T47D (cell line): ENCODE measurements at places on chromosomes 13 and 19.

DNA sequence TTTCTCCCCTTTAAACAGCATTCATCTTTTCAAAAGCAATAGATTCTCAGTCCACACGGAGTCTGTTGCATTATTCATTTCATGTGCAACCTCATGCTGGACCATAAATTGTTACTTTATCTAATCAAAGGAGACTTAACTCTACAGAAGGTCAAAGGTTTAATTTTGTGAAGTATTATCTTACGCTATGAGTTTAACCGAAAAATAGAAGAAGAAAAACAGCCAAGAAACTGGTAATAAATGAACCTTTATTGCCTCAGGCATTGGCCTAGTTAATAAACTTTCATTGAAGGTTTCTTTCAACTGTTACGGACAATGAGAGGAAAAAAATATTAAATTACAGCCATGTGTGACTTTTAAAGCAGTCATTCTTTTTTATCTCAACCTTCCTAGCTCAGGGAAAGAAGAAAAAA is 223.6 kb downstream of the DACH1 start:
- no peak for DNase-seq

DNA sequence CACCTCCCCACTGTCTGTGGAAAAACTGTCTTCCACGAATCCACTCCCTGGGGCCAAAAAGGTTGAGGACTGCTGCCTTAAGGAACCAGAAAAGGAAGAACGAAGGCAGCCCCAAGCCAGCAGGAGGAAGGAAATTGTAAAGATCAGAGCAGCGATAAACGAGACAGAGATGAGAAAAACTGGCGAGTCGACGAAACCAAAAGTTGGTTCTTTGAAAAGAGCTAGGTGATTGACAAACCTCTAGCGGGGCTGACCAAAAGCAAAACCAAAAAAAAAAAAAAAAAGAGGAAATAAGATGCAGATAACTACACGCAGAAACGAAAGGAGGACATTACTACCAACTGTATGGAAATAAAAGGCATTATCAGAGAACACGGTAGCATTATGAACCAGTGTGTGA is 76.9 kb downstream of the GADD45B start:
- DNase-seq, result no peak

DNA sequence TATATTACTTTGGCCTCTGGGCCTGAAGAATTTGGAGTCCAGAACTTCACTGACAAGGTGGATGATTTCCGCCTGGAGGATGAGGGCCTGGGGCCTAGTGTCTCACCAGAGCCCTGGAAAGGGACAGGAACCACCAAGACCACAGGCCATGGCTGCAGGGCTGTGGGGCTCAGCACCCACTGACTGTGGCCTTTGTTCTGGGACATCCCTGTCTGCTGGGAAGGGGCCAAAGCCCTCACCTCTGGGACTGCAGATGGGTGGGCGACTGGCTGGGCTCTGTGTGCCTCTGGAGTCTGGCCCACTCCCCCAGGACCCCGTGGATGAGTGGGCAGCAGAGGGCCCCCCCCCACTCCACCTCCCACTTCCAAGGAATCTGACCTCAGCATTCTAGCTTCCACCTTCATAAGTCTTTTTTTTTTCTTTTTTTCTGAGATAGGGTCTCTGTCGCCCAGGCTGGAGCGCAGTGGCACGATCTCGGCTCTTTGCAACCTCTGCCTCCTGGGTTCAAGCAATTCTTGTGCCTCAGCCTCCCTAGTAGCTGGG is 20.3 kb downstream of the CHST8 start:
- DNase-seq, result no peak

- peak; percentile 84 for DNase-seq
These were observed 5.2 kb upstream of the GRAMD1A start for GRCh38 chr19:34994643-34995541.

DNA sequence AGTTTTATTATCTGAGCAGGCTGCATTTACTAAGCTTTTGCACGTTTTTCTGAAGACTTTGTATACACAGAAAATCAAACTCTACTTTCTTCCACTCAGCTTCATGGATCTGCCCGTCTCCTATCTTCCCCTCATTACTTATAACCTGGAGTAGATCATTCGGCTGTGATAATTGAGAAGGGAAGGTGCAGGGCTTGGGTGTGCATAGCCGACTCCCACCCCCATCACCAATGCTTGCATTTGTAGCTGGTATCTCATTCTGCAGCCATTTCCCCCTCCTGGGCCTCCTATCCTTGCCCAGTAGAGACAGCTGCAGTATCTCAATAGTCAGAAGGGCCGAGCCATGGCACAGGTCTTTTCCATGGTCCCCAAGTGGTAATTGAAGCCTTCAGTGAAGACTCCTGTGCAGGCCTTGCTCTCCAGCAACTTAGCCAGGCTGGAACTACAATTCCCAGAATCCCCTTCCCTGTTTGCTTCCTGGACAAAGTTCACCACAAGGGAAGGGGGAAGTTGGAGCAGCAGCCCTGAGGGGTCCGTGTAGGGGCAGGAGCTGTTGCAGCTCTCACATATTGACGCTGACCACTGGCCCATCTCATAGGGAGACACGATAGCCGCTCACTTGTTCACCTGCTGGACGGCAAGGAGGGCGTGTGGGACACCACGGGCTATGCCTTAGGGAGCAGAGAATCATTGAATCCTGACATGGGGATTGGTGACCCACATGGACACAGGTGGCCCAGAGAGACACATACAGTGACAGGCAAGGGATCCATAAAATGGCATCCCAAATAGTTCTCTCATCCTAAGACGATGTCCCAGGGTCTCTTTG is 2.1 kb upstream of the SIGLEC8 start:
- no peak for DNase-seq

- no peak for DNase-seq
These were observed 15.1 kb downstream of the BRCA2 start for GRCh38 chr13:32330441-32330840.

GRCh38 chr13:23159205-23159759 is 21.5 kb upstream of the SGCG start:
- peak; percentile 34 for DNase-seq

GRCh38 chr19:575527-576506 is 3.4 kb downstream of the BSG start:
- no peak for DNase-seq

DNA sequence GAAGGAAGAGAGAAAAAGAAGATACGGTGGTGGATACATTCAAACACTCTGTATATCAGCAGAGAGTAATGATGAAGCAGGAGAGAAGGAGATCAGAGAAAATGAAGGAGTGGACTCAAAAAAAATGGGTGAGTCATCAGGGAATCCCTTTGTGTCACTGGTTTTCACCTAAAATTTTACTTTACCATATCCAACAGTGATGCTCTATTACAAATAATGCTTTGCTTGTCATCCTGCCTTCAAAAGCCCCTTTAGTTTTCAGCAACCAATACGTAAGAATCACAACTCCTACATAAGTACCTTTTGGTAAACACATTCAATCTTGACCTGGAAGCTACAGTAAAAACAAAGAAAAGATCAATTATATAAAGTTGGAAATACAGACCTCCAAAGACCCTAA is 88.8 kb downstream of the ENOX1 start:
- no peak for DNase-seq

GRCh38 chr19:16625163-16625958 is 2.6 kb downstream of the MED26 start:
- DNase-seq, result no peak

DNA sequence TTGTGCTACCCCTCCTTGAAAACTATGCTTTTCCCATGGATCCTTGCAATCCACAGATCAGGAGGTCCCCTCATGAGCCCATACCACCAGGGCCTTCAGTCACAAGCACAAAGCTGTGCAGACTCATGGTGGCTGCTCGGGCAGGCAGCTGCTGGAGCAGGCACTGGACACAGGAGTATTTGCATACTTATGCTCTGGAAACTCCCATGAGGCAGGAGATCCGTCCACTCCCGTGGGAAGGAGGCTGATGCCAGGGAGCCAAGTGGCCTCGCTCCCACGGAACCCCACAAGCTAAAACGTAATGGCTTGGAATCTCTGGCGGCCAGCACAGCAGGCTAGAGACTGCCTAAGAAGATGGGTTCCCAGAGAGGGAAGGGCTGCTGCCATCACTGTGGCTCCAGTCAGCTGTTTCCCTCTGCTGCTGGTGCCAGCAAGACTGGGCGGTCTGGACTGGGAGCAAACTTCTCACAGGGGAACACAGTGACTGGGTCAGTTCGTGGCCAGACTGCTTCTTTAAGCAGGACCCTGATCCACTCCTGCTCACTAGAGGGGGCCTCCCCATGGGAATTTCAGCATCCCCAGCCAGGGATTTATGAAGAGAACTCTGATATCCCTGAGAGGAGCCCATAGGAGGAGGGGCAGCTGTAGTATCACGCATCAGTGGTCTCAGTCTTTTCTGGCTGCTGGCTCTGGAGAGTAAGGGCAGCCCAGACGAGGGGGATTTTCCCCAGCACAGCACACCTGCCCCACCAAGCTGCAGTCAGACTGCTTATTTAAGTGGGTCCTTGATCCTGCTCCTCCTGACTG is 370.3 kb upstream of the ATXN8OS start:
- DNase-seq, result no peak

GRCh38 chr13:85601526-85601925 is 197.7 kb downstream of the SLITRK6 start:
- DNase-seq, result no peak

DNA sequence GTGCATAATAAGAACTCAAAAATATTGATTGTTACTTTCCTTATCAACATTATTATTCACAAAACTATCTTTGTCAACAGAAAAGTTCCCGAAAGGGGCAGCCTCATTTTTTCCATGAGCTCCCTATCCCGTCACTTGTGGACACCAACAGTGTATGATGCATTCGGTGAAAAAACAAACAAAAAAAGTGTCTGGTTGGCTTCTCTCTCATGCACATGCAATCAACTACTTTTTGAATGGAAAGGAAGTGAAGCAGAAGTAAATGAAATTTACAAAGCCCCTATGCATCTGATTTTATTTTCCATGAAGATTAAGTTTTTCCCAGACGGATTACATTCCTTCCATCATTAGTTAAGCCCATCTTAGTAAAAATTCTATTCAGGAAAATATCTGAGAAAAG is 526.9 kb downstream of the RFC3 start:
- DNase-seq, result no peak

- DNase-seq, result no peak
These were observed 554.1 kb upstream of the KLHL1 start for GRCh38 chr13:70662231-70662940.

- DNase-seq, result no peak
These were observed 151.5 kb downstream of the SOX1 start for GRCh38 chr13:112218416-112218815.

DNA sequence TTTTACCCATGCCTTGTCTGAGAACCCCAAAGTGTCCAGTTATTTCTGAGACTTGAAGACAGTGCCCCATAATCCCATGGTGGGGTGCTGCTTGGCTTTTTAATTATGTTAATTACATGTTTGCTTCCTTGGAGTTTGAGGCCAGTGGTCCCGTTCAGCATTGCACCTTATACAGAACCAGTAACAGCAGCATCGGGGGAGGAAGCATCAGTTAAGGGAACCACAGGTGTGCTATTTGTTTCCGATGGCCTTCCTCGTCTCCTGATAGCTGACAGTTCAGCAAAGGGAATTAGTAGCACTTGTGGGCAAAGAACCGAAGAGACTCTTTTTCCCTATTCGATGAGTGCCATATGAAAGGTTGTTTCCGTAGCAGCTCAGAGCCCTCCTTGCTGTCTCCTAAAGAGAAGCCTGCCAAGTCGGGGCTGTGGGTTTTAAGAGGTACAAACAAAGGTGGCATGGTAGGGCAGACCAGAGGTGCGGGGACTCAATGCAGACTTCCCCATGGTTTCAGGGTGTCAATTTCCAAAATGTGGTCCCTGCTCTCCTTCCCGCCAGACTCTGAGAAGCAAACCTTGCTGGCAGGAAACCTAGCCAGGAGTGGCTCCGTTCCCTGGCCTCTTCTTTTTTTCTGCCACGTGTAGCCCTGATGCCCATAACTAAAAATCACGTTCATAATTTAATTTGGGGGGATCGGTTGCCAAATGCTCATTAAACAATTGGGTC is 225.2 kb upstream of the TSHZ3 start:
- DNase-seq, result no peak

DNA sequence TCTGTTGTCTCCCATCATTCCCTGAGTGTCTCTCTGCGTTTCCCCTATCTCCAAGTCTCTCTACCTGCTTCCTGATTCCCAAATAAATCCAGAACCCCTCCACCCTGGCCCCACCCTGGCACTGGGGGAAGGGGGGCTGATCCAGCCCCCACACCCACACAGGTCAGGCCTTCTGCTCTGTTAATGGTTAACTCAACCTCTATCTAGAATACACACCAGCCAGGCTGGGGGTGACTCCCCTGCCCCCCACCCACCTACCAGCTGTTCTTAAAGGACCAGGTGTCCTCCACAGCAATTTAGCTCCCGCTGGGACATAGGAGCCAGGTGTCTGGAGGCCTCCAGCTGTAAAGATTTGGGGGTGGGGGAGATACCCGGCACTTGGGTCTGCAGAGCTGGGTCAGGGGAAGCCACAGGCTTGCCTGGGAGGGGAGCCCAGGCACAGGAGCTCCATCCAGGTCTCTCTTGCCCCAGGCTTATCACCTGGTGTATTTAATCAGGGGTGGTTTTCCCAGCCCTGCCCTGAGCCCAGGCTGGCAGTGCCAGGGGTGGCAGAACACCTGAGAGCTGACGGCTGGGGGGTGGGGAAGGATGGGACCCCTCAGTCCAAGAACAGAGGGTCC is 3.9 kb downstream of the IRF2BP1 start:
- no peak for DNase-seq

- DNase-seq, result no peak
These were observed 283.3 kb downstream of the DIAPH3 start for GRCh38 chr13:59880468-59880867.

GRCh38 chr13:24614306-24615080 is 65.7 kb upstream of the ATP12A start:
- no peak for DNase-seq

GRCh38 chr13:28058866-28059613 is 41.3 kb downstream of the FLT3 start:
- DNase-seq, result peak; percentile 42

DNA sequence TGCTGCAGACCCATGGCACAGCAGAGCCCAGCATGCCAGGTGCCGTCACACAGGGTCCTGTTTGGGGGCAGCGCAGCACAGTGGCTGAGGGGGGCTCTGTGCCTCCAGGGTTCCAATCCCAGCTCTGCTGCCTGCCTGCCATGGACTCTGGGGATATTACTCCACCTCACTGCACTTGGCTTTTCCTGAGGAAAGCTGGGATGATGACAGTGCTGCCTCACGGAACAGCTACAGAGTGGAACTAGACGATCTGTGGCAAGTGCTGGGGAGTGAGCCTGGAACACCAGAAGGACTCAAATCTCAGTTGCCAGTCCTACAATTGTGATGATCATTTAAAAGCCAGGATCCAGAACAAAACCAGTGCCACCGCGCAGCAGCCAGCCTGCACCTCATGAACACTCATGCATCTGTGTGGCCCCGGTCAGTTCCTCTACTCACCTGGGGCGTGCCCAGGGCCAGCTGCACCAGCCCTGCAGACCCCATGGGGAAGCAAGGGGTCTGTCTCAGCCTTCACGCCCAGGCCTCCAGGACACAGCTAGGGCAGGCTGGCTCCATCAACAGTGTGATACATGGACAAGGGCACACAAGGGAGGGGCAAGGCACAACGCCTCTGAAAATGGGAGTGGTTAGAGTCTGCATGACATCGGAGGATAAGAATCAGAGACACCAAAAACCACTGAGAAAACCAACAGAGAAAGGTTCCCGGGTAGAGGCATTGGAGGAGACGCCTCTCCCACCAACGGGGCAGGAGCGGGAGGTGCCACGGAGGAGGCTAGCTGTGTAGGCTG is 55.2 kb downstream of the ATP7B start:
- no peak for DNase-seq

GRCh38 chr19:16571822-16572331 is 338 bp downstream of the SLC35E1 start:
- DNase-seq, result peak; percentile 24

- DNase-seq, result no peak
These were observed 1291.6 kb upstream of the SLC10A2 start for GRCh38 chr13:104357672-104358354.
